Activated CD8-positive, alpha-beta T cell treated with anti-CD3 and anti-CD28 coated beads, Interleukin-2, amount 10 ng/mL, durations not matched to agents 7 days and 5 days (primary cell): ENCODE measurements at places on chromosomes 1 and 21. TPM values are rescaled to one million over a fixed set of nuclear protein-coding genes. Genes with fewer than 3 reads are reported as not detected.
A peak's percentile ranks its signal among the peaks of the same experiment; 100 is the strongest.

- no peak for DNase-seq
Measured at GRCh38 chr1:225737161-225737560, 40.5 kb upstream of the SRP9 start.

HEYL gene
- total RNA-seq = not detected

DNA sequence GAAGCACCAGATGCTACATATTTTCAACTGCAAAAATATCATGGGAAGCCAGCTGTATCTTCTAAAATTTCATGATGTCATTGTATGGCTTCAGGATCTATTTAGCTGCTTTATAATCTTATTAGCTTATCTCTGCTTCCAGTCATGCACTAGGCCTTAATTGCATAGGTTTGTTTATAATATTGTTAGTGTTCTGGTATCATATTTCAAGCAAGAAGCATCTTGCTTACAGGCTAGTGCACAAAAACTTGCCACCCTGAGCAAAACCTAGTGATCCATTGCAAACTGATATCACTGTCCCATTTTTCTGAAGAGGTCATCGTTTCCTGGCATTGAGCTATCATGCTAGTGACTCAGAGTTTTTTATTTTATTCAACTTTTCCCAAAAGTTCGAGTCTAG, 15.7 kb upstream of the NRIP1 start:
- no peak for DNase-seq

- no peak for DNase-seq
Measured at GRCh38 chr1:79827446-79827845, 820.9 kb upstream of the ADGRL4 start.

- no peak for DNase-seq
Measured at GRCh38 chr21:24636696-24637095, 970.6 kb downstream of the MRPL39 start.

GRCh38 chr1:108646265-108646647, 14.6 kb downstream of the HENMT1 start:
- DNase-seq = no peak

- no peak for DNase-seq
Measured at GRCh38 chr1:119394085-119394484, 20.9 kb upstream of the HSD3B2 start.

- DNase-seq = no peak
Measured at GRCh38 chr1:65344171-65344814, 35.0 kb downstream of the DNAJC6 start.

DNA sequence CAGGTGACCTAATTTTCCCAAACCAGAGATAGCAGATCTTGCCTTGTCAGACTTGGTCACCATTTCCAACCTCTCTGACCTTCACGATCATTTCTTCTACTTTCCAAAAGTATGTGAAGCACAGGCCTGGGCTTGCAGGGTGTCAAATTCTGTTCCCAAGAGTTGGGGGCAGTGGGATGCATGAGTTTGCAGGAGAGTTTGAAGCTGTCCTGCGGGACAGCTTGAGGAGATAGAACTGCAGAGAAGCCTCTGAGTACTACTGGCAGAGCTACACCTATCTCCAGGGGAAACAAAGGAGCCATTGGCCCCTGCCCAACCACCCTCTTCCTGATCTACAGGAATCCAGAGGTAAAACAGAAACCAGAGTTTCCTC, 11.3 kb downstream of the TXNIP start:
- DNase-seq = no peak

- DNase-seq = no peak
Measured at GRCh38 chr1:42130061-42130660, 23.0 kb upstream of the GUCA2B start.

SPRR3 gene
- not detected for total RNA-seq

PDE9A gene
- 8.3 TPM for total RNA-seq

DNA sequence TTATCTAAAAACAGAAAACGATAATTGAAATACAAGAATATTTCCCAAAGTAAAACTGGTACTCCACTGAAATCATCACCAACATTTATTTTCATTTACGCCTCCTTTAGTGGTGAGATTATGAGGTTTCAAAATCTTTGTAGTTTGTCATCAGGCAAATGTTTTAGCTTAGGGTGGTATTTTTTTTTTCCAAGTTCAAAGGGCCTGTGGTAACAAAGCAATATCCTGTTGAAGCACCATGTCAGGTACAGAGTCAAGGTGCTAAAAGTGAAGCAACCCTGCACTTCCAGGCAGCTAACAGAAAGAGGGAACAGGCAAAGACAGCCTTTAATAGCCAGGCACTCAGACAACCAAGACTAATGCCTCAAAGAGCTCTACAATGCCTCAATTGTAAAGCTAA, 89.2 kb downstream of the JAK1 start:
- DNase-seq = peak; percentile 52

GRCh38 chr21:14890141-14890540, 174.7 kb downstream of the NRIP1 start:
- no peak for DNase-seq

ZNF281 gene
- 14.3 TPM for total RNA-seq

KCNK1 gene
- not detected for total RNA-seq

DNA sequence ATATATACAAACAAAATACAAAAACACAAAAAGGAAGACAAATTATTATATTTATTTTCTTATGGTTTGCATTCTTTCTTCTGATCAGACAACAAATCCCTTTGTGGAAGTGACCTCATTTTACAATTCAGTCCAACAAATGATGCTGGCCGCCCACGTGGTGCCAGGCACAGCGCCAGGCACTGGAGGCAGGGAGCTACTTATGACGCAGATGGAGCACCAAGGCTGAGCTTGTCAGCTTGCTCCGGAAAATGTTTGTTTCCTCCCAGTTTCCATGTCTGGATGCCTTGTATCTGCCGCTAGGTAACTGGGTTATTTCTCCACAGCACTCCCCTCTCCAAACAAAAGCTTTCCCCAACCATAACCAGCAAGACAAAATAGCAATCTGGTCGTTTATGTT, 30.7 kb upstream of the CD34 start:
- DNase-seq = no peak

- no peak for DNase-seq
Measured at GRCh38 chr1:53899206-53899628, 5.2 kb downstream of the DIO1 start.

GRCh38 chr1:113608399-113608798, 150.9 kb downstream of the PHTF1 start:
- no peak for DNase-seq

DNA sequence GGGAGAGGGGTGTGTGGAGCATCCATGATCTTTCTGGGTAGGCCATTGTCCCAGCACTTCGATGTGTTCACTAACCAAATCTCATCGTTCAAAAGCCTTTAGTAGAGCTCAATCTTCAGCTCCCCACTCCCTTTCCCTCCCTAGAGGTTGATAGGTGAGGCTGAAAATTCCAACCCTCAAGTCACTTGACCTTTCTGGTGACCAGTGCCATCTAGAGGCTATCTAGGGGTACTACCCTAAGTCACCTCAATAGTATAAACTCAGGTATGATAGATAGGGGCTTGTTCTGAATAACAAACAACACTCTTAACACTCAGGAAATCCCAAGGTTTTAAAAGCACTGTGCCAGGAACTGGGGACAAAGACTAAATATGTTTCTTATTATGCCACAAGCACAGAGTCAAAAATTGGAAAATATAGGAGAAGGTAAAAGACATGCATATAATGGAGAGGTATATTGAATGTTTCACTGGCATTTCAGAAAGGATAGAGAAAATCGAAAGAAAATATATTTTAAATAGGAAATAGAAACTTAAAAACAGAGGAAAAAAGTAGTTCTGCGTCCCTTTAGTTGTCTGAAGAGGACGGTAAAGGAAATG, 42.9 kb upstream of the CD53 start:
- DNase-seq = peak; percentile 59

- DNase-seq = no peak
Measured at GRCh38 chr1:158062174-158062573, 68.7 kb downstream of the KIRREL1 start.

- no peak for DNase-seq
Measured at GRCh38 chr1:25107643-25108010, 124.7 kb downstream of the SYF2 start.

- DNase-seq = no peak
Measured at GRCh38 chr21:32162727-32163320, 116.0 kb downstream of the MIS18A start.

DNA sequence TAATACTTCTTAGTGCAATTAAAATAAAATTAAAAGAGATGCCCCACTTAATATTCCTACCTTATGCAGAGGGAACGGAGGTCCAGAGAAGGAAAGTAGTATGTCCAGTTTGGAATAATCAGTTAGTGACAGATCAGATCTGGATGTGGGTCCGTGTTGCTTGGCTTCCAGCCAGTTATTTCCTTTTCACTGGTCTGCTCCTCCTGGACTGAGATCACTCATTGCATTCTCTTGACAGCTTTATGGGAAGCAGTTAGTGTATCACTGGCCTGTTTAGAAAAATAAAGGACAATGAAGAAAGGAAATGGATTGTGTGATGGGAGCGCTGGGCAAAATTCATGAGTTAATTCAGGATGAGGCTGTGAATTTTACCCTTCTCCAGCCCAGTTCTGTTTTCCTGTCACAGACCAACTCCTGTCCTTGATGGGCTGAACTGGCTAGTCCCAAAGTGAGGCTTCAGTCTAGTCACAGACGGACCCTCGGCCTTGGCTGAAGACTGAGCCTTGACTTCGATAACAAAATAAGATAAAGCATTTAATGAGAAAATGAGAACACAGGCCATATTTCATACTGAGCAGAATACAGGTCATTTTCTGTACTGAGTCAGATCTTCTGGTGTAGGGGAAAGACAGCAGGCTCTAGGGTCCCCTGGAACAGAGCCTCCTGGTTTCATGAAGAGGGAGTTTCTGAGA, 85.2 kb upstream of the TRABD2B start:
- DNase-seq = no peak

ADAMTSL4 gene
- not detected for total RNA-seq

DNA sequence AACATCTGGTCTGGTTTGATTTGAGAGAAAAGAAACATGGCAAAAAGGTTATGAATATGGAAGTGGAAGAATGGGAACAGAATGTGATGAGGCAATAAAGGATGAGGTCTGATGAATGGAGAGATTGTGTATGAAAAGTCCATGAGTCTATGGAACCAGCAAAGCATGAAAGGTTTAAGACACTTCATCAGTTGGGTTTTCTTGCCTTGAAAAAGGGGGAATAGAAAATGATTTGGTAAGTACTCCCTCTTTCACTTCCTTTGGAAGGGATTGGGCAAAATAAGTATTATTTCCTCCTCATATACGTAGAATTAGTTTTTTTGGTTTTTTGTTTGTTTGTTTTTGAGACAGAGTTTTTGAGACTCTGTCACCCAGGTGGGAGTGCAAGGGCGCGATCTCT, 155.8 kb downstream of the TRIM33 start:
- DNase-seq = no peak

- no peak for DNase-seq
Measured at GRCh38 chr1:174858301-174858700, 141.4 kb upstream of the CACYBP start.

GRCh38 chr1:43431676-43432075, 22.1 kb downstream of the HYI start:
- no peak for DNase-seq

ENAH gene
- not detected for total RNA-seq

DNA sequence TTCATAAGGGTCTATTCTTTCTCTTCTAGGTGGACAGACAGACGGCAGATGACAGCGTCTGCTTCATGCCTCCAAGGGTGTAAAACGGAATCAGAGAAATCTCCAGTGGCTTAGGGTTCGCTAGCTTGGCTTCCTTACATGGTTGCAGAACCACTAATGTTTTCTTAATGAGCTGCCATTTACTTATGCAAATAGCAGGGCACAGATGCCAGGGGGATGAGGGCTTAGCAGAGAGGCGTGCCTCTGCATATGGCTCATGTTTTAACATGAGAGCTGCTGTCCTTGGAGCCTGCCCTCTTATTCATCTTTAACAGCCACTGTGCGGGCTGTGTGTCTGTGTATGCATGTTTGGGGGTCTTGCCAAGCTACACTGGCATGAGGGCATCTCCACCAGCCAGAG, 119.6 kb downstream of the IER5 start:
- DNase-seq = no peak
